ENCODE measurements at places on chromosomes 3 and 15.

DNA sequence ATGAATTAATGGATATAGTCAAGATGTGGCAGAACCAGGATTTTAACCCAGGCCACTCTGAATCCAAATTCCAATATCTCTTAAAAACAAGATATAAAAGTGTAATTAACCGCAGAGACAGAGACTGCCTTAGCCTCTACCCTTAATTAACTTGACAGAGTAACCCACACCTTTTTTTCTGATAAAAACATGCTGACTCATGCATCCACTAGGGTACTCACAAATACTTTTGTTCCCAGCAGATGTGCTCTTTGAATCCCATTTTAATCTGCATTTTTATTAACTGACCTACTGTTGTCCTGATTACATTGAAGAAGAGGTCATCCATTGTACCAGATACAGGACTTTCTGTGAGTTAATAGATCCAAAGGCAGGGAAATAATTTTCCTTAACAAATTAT lies 278.3 kb downstream of the CHL1 start:
- no peak for DNase-seq

GRCh38 chr3:43870120-43870519 lies 179.4 kb downstream of the ABHD5 start:
- peak; percentile 43 for DNase-seq

- DNase-seq: no peak
Measured at GRCh38 chr3:74009961-74010844, 385.5 kb upstream of the PDZRN3 start.

DNA sequence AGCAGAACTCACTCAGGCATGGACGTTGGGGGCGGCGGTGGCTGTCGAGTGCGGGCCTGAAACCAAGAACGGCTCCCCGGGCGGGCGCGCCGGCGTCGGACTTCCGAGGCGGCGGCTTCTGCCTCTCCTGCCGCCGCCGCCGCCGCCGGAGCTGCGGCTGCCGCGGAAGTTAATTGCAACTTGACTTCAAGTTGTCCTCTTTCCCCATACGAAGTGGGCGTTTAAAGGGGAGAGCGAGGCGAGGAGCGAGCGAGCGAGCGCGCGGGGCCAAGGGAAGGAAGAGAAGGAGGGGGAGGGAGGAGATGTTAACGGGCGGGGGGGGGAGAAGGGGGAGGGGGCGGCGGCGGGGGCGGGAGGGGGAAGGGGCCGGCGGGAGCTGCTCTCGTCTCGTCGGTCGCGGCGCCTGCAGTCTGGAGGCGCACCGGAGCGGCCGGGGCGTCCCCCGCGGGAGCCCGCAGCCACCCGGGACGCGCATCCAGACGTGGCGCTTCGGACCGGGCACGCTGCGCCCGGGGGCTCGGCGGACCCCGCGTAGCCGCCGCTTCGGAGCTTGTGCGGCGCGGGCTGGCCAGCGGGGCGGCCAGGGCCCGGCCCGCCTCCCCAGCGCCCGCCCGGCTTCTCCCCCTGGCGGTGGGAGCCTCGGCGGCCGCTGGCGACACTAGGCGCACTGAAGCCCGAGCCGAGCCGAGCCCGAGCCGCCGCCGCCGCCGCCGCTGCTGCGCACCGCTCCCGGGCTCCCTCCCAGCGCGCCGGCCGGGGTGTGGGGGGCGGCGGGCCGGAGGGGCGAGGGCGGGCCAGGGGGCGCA lies 19.7 kb upstream of the SATB1 start:
- DNase-seq: no peak

- DNase-seq: no peak
Measured at GRCh38 chr3:62277450-62277849, 95.9 kb downstream of the FEZF2 start.

GRCh38 chr3:190444006-190444405 lies 5.7 kb downstream of the TMEM207 start:
- no peak for DNase-seq

DNA sequence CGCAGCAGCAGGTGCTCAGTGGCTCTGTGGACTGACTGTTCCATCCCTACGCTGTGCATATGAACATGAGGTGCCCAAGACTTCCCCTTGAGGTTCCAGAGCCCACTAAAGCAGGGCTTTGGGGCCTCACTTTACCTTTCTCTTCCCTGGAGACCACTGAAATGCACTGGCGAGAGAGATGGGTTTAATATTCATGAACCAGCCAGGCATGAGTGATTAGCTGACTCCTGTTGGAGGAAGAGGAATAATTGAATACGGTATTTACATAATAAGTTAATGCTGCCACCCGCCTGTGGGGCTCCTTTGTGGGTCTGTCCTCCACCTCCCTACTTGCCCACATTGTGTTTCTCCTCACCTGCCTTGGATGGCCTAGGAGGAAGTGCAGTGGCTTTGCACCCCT lies 263.4 kb downstream of the TLE3 start:
- no peak for DNase-seq

DNA sequence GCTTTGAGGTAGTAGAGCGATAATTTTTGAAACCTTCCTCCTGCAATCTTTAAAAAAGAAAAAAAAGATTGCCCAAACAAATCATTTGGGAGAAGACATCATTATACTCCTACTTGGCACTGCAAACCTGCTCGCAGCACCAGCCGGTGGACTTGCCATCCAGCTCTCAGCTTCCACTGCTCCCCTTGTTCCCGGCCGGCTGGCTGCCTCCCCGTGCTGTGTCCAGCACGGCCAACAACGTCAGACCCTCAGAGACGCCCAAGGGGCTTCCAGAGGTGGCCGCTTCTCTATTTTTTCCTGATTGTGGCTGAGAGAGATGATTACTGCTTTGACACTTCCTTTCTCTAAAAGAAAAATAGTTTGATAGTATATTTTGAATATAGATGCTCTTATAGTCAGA lies 3.0 kb upstream of the BFSP2 start:
- no peak for DNase-seq
